C1 segment of cervical spinal cord (tissue), 14 donors: ENCODE measurements at places on chromosomes 12 and 14.

GRCh38 chr12:145369-145960 is 68.5 kb downstream of the SLC6A12 start:
- no peak for DNase-seq

DNA sequence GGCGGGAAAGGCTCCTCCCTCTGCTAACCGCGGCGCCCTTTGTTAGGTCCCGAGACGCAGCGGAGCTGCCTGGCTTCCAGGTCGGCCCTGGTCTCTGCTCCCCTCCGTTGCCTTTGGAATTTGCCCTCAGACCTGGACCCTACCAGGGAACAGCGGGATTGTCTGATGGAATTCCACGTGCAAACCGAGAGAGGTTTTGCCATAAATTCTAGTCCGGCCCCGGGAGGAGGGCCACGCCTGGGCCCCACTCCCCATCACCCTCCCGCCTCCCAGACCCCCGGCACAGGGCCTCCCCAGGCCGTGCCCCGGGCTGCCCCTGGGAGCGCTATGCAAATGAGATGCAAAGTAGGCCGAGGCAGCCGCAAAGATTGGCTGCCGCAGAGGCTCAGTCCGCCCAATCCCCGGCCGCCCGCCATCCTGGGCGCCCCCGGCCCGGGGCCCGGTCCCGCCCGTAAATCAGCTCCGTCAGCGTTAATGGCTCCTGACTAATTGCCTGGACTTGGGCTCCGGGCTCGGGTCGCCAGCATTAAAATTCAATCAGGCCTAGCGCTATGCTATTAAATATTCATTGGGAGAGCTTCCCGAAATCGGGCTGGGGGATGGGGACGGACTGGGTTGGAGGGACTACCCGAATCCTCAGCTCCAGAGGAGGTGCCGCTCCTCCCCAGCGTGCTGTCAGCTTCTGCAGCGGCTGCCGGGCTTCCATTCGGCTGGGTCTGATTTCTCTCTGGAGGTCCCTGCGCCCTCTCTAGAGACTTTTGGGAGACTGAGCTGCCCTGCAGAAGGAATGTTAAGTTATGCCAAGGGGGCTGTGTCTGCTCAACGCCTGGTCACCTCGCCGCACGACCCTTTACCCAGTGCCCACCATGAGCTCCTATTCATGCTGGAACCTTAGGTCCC is 15.7 kb upstream of the FIGNL2 start:
- peak; percentile 66 for DNase-seq

GRCh38 chr14:49677643-49678042 is 10.4 kb downstream of the POLE2 start:
- no peak for DNase-seq

DNA sequence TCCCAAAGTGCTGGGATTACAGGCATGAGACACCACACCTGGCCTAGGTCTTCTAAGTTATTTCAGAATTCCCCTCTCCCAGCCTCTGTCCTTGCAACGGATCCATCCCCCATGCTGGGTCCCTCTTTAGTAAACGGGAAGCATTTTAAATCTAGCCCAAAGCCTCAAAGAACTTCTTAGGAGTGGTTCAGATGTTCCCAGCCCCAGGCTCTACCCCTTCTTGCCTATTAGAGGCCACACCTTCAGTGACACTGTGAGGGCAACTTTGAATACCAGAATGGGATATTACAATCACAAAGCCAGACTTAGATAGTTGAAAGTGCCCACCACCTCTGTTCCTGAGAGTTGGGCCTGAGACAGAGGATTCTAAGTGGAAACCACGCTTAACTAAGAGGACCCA is 18.1 kb upstream of the SPPL3 start:
- DNase-seq, result no peak

DNA sequence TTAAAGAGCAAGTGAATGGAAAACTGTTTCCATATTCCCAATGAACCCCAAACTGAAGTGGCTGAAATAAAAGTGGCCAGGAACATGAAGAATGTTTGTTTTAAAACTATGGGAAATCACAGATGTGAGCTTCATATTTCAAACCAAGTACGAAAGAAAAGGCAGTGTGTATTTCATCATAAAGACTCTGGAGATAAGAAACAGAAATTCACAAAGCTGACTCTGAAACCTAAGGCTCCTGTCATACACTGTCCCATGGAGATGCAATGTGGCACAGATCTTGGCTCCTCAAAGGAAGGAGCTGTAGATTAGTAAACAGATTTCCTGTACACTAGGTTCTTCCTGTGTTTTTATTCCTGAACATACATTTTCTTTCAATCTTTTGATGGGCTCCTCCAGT is 304.4 kb downstream of the MED13L start:
- DNase-seq, result no peak

GRCh38 chr12:131188131-131189050 is 234.7 kb downstream of the ADGRD1 start:
- DNase-seq, result no peak

DNA sequence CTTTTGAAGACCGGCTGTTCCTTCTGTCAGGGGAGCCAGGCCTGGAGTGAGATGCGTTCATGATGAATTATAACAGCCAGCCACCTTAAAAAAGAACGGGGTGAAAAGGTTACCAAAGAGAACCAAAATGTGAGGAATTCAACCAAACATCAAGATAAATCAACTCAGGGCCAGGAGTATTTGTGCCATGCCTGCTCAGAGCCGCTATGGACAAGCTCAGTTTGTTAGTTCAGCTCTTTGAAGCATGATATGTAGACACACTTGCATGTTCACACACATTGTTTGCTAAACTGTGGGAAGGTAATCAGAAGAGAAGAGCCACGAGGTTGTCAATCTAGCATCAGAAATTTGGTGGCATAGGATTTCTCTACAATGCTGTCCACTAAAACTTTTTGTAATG is 367.4 kb upstream of the TBX3 start:
- no peak for DNase-seq

GRCh38 chr12:111360325-111360930 is 8.5 kb downstream of the PHETA1 start:
- no peak for DNase-seq

DNA sequence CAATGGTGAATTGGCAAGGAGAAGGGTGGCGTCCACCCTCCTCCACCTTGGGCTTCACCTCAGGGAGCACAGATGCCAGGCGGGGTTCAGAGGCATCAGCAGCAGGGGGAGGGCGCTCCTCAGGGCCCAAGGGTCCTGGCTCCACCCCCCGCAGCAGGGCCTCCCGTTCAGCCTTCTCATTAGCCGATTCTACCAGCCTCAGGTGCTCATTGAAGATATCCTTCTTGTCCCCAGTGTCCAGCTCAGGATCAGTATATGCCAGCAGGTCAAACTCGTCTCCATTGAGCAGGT is 19.3 kb upstream of the PRKAG1 start:
- no peak for DNase-seq

GRCh38 chr12:45668641-45669040 is 60.9 kb upstream of the ARID2 start:
- DNase-seq, result no peak

GRCh38 chr12:116672842-116673516 is 64.9 kb downstream of the SPRING1 start:
- DNase-seq, result no peak

GRCh38 chr14:79555429-79555828 is 655.9 kb downstream of the DIO2 start:
- DNase-seq, result no peak

DNA sequence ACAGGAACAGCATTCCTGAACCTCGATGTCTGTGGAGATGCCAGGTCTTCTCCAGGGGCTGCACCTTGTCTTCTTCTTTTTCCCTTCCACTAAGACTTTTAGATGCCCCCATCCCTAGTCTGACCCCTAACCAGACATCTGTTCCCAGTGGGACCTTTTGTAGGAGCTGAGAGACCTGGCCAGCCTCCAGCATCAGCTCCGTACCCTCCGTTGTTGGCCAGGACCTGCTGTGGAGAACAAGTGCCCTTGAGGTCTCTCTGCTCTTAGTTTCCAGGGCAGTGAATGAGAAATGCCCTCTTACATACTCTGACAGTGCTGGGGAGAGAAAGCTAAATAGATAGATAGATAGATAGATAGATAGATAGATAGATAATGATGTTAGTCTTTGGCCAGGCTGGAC is 16.8 kb upstream of the SDR39U1 start:
- DNase-seq, result no peak

- no peak for DNase-seq
Observed at GRCh38 chr12:132009336-132009859, 59.7 kb downstream of the EP400 start.

DNA sequence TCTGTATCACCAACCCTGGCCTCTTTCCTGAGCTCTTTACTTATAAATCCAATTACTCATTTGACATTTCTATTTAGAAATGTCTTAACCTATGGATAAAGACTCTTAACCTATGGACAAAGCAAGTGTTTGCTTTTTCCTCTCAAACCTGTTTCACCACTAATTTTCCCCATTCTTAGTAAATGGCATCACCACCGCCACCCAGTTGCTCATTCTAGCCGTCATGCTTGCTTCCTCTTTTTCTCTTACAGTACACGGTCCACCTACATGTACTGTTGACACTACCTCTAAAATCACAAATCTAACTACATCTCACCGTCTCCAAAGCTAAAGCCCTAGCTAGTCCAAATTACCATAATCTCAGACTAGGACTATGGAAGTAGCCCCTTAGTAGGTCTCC is 60.0 kb downstream of the CAPS2 start:
- DNase-seq, result no peak

GRCh38 chr14:23172096-23172495 is 11.4 kb downstream of the SLC7A8 start:
- DNase-seq, result no peak

DNA sequence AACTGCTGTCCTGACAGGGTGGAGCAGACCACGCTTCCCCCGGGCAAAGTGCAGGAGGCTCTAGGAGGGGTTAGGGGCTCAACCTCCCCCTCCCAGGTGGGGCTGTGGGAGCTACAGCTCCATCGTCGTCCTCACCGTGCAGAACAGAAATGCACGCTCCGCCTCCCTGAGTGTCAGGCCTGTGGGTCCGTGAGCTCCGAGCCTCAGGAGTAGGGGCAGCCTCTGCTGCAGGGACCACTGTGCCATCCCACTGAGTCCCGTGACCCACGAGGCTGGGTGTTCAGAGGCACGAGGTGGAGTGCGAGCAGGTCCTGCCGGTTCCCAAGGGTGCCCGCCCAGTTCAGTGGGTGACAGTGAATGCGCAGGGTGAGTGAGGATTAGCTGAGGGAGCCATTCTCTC is 48.6 kb downstream of the CACNA1C start:
- DNase-seq, result no peak

- no peak for DNase-seq
Observed at GRCh38 chr12:16348435-16349130, 1.1 kb downstream of the MGST1 start.
